ENCODE measurements at places on chromosomes 7 and 10.
A peak's percentile ranks its signal among the peaks of the same experiment; 100 is the strongest.

DNA sequence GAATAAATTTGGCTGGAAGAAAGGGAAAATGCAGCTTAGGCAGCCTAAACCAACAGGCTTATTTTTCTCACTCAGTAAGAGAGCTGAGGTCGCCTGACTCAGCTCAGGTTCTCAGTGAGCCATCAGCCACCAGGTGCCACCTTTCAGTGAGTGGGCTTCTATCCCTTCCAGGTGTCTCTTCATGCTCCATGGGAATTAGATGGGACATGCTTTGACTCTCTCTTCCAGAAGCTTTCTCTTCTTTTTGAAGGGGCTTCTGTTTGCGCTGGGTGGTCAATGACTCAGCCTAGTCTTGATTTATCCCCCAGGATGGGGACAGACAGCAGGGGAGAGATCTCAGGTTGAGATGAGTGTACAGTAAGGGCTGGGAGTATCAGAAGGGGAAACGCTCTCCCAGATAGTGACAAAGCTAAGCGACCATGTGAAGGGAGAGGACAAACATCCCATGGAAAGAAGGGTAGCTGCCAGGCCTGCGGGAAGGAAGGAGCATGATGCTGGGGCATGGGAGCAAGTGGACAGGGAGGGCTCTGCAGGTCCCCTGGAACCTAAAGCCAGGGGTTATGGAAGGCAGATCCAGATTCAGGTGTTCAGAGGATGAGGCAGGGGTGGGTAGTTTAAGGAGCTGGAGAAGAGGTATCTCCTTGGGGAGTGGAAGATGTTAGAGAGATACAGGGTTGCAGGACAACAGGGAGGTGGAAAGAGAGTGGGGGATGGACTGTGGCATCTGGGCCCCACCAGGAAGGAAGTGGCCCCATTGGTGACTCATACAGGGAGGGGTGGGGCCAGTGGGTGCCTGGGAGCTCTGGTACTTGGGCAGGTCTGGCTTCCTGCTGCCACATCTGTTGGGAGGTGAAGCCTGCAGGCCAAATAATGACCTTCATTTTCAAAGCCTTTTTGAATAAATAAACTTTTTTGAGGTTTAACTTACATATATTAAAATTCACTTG is 32.5 kb downstream of the OGDH start:
- no peak for DNase-seq

- DNase-seq: no peak
Observed at GRCh38 chr7:142553216-142553615, 196.1 kb upstream of the PRSS1 start.

- DNase-seq: peak; percentile 16
Observed at GRCh38 chr7:37425498-37425897, 23.2 kb downstream of the ELMO1 start.

DNA sequence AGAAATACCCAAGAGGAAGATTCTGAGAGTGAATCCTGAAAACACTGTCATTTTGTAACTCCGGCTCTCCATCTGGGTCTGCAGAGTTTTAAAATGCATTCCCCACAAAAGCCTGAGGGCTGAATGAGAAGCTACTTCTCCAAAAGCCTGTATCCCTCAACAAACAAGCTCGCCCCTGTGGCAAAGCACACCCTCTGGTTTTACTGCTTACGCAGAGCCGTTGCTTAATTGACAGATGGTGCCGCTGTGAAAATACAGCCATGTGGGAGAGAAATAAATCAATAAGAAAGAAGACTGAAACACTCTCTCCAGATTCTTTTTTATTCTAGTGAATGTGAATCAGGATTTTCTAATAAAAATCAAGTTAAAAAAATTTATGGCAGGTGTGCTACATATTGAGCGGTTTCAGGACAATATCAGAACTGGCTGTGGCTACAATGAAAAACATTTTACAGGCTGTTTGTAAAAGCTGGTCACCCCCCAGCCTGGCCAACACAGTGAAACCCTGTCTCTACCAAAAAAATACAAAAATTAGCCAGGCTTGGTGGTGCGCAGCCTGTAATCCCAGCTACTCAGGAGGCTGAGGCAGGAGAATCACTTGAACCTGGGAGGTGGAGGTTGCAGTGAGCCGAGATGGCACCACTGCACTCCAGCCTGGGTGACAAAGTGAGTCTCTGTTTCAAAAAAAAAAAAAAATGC is 32.5 kb downstream of the C7orf33 start:
- DNase-seq: peak; percentile 34

GRCh38 chr7:114081606-114082425 is 163.0 kb upstream of the PPP1R3A start:
- peak; percentile 78 for DNase-seq

DNA sequence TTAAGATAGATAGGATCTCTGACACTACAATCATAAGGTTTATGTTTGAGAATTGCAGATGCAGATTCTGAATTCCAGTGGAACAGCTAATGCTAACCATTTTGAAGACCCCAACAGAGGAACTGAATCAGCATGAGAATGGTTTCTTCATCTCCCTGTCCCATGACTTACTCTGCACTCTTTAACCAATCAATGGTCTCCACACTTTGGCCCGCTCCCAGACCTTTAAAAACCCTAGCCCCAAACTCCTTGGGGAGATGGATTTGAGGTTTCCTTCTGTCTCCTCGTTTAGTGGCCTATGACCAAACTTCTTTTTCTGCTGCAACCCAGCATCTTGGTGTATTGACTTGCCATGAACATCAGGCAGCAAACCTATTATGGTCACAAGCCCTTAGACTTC is 804.9 kb downstream of the LRMDA start:
- no peak for DNase-seq

- no peak for DNase-seq
Observed at GRCh38 chr7:71283802-71284201, 151.9 kb downstream of the GALNT17 start.

- DNase-seq: no peak
Observed at GRCh38 chr7:89761173-89761572, 393.1 kb upstream of the STEAP1 start.

- DNase-seq: no peak
Observed at GRCh38 chr7:14309432-14309831, 320.0 kb upstream of the ETV1 start.

- DNase-seq: no peak
Observed at GRCh38 chr10:26543567-26544306, 105.6 kb downstream of the APBB1IP start.

GRCh38 chr10:129924375-129925085 is 39.5 kb downstream of the EBF3 start:
- DNase-seq: no peak

- DNase-seq: no peak
Observed at GRCh38 chr10:48247680-48248079, 26.8 kb downstream of the FRMPD2 start.

DNA sequence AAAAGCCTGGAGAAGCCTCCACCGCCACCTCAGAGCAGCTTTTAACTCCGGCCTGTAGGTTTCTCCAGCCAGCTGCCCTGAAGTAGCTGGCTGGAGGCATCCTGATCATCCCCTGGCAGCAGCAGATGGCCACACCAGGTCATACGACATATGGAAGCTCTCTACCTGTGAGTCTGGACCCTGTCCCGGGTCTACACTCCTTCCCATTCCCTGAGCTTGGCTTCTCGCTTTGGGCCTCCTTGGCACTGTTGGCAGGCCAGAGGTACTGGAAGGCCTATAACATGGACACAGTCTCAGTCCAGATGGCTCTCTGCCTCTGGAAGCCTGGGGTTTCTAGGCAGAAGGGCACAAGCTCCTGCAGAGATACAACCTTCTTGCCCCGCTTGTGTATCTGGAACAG is 43.5 kb upstream of the TRIM8 start:
- no peak for DNase-seq

- DNase-seq: no peak
Observed at GRCh38 chr7:157775021-157775559, 438.3 kb downstream of the DNAJB6 start.

GRCh38 chr10:88070080-88070880 is 206.9 kb downstream of the PTEN start:
- no peak for DNase-seq

DNA sequence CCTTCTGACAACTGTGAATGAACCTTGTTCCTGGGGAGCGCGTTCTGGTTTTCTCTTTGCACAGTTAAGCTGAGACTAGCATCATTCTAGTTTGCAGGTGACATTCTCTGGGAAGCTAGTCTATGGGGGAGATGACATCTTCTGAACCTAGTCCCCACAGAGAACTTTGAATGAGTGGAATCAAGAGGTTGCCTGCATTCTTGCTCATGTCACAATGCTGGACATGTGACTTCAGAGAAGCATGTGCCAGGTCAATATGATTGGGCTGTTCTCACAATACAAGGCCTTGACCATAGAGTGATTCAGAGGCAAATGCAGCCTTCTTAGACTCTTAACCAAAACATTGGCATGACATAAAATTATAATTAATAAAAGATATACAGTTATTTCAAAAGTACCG is 22.1 kb downstream of the KLLN start:
- DNase-seq: no peak

GRCh38 chr7:19368491-19368925 is 223.3 kb upstream of the FERD3L start:
- no peak for DNase-seq

GRCh38 chr10:122391875-122392274 is 17.4 kb downstream of the PLEKHA1 start:
- DNase-seq: no peak

GRCh38 chr10:102300278-102300843 is 55.0 kb downstream of the GBF1 start:
- no peak for DNase-seq

DNA sequence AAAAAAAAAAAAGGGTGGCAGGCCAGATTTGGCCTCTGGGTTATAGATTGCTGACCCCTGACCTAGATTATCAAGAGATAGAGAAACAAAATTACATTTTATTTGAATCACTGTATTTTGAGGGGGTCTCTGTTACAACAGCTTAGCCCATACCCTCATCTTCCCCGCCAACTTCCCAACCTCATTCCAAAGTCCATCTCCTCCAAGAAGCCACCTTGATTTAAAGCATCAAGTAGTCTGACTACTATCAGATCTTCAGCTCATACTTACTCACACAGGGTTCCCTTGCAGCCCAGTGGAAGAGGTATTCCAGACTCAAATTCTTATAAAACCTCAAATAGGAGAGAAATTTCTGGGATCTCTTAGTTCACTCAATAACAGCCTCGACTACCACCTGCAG is 20.4 kb downstream of the ZC3HAV1 start:
- no peak for DNase-seq

GRCh38 chr10:3190817-3191216 is 18.2 kb upstream of the PITRM1 start:
- no peak for DNase-seq

DNA sequence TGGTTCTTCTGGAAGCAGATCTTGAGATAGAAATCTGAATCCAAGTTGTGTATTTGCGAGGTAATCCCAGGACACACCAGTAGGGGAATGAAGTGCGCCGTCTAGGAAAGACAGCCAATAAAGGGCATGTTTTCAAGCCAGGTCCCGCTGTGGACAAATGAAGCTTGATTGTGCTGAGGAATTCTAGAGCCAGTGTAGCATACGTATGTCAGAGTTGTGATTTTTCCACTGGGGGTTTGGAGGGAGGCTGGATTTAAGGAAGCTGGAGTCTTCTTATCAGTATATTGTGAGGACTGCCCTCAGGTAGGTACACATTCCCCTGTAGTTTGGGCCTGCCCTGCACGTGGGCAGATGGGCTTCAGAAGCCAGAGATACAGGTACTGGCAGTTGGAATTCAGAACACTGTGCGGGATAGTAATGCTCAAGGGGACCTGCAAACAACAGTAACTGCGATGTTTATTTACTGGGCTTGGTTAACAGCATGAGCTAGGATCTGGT is 50.9 kb downstream of the GALNT11 start:
- DNase-seq: no peak

DNA sequence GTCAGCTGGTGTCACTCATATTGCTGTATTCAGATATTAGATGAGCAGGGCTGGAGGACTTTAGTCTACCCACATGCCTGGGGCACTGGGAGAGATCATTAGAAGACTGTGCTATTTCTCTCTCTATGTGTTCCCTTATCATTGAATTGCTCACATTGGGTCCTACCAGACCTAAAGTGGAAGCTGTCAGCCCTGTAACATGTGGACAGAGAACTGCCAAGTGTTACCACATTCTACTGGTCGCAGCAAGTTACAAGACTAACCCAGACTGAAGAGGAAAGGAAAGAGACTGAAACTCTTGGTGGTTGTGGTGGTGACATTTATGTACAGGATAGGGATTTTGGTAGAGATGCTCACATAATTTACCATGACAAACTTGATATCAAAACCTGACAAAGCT is 627.1 kb upstream of the FZD8 start:
- no peak for DNase-seq

GRCh38 chr10:60704471-60704870 is 73.8 kb upstream of the CDK1 start:
- no peak for DNase-seq

- DNase-seq: no peak
Observed at GRCh38 chr7:30351724-30352123, 67.3 kb downstream of the ZNRF2 start.

- no peak for DNase-seq
Observed at GRCh38 chr10:102735065-102735562, 8.6 kb upstream of the WBP1L start.

GRCh38 chr7:107712896-107713295 is 31.0 kb upstream of the CBLL1 start:
- no peak for DNase-seq

DNA sequence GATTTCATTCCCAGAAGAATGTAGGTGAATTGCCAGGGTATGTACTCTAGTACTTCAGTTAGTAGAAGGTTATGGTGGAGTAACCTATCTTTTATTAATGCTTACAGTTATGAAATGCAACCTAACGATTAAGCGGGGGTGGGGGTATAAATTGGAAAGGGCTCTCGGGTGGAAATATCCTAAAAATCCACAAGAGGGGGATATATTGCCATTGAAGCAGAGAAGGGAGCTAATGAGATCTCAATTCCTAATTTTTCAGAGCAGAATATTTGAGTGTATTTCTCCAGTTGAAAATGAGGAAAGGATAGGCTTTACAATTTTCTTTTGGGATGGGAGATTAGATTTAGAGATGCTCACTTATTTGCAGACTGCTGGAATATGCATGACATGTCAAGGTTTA is 90.8 kb downstream of the DNAJB9 start:
- no peak for DNase-seq

- no peak for DNase-seq
Observed at GRCh38 chr10:19119191-19119590, 70.6 kb downstream of the MALRD1 start.

- no peak for DNase-seq
Observed at GRCh38 chr7:1531263-1531978, 919 bp downstream of the MAFK start.

GRCh38 chr7:41097501-41097900 is 605.4 kb downstream of the INHBA start:
- no peak for DNase-seq

DNA sequence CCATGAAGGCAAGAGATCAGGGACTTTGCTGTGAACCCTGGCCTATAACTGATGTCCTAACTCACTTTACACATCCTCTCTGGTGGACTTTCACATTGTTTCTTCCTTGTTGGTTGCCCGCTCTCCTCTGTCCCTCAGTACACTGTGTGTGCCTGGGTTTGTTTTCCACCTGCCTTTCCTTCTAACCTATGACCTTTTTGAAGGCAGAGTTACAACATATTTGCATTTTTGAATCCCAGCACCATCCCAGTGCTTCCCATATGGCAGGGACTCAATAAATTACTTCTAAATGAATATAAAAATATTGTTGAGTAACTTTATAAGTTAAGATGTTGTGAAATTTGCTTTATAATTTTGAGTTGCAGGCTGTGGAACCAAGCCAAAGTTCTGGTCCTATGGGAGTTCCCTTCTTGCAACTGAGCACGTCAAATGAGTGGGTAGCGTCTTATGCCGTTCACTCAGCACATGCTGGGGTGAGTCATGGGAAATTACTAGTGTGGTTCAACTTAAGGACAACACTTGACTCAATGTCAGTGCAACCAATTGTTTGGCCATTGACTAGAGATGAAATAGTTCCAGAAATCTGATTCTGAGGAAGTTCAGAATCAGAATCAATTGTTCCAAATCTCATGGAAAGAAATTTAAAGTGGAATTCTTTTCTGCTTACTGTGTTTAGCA is 250.9 kb downstream of the TWIST1 start:
- no peak for DNase-seq
